Activated CD4-positive, CD25-positive, alpha-beta regulatory T cell (primary cell): ENCODE measurements at places on chromosomes 3 and 15.

GRCh38 chr3:141981084-141981483 is 104.6 kb downstream of the ATP1B3 start:
- DNase-seq = no peak

DNA sequence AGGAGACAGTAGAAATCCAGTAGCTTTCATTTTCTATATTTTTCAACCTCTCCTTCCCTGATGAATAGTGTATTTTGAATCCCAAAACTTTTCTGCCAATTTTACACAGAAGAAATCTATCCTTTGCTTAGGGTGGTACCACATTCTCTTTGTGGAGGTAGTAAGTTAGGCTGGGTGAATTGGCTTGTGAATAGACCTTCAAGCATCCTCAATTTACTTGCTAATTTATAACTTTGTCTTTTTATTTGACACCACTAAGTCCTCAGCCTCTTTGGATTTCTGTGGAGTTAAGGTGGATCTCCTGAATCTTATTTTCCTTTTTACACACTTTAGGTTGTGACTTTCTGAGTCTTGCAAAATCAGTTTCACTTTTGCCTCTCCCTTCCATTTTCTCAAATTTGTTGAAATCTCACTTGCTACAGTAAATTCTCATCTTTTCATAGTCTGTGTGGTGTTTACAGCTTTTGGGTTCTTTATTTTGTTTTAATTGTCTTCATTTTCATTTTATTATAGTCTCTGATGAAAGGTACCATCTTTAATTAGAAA is 5.7 kb upstream of the PLSCR1 start:
- DNase-seq = no peak

DNA sequence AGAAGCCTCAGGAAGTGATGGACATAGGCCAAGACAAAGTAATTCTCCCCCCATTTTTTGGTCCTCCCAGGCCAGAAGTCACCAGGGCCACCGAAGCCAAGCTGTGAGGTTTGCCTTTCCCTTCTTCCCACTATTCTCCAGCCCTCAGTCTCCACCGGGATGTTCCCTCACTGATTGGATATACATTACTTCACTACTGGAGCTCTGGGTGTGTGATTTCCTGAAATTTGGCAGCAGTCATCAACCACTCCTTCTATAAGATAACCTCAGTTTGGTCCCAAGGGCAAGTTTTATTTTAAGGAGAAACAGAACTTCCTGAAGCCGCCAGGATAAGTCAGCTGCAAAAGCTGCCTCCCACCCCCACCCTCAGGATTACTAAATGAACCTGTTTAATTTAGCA is 11.3 kb downstream of the SLCO2A1 start:
- DNase-seq = no peak

GRCh38 chr15:58528188-58528870 is 96.5 kb downstream of the LIPC start:
- DNase-seq = no peak

DNA sequence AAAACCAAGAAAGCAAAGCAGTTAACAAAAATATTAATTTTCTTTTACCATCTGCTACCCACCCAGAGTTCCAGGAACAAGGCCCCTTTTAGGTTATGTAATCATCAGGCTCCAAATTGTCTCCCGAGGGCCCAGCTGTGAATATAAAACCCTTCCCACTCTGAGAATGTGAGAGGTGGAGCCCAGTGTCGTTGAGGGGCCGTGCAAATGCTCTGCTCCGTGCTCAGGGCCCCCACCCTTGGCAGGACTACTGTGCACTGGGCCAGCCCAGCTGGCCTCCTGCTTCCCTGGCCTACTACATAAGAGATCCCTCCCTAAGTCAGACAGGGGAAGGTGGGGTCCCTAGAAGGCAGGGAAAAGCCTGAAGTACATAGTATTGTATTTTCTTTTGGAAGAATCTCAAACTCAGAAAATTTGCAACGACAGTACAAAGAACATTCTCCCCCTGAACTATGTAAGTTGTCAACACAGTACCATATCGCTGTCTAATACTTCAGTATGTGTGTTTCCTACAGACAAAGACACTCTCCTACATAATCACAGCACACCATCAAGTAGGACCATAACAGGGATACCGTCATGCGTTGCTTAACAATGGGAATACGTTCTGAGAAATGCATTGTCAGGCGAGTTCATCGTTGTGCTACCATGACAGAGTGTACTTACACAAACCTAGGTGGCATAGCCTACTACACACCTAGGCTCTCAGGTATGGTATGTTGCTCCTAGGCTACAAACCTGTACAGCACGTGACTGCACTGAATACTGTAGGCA is 4.4 kb upstream of the CLEC3B start:
- DNase-seq = no peak

- DNase-seq = no peak
Measured at GRCh38 chr15:36232491-36232890, 346.9 kb upstream of the CDIN1 start.

DNA sequence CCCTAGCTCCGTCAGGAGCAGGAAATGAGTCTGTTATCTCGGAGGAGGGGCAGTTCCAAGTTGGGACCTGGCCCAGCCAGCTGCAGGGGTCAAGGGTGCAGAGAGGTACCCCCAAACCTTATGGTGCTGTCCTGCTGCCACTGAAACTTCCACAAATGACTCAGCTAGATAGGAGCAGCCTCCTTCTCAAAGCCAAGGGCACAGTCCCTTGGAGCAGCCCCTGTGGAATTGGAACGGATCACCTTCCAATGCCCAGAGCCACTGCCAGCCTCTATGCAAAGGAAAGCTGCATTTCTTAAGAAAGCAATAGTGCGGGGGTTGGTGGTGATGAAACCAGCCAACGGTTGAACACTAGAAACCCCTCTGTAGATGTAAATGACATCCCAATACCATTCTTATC is 19.6 kb upstream of the LRRK1 start:
- DNase-seq = no peak

DNA sequence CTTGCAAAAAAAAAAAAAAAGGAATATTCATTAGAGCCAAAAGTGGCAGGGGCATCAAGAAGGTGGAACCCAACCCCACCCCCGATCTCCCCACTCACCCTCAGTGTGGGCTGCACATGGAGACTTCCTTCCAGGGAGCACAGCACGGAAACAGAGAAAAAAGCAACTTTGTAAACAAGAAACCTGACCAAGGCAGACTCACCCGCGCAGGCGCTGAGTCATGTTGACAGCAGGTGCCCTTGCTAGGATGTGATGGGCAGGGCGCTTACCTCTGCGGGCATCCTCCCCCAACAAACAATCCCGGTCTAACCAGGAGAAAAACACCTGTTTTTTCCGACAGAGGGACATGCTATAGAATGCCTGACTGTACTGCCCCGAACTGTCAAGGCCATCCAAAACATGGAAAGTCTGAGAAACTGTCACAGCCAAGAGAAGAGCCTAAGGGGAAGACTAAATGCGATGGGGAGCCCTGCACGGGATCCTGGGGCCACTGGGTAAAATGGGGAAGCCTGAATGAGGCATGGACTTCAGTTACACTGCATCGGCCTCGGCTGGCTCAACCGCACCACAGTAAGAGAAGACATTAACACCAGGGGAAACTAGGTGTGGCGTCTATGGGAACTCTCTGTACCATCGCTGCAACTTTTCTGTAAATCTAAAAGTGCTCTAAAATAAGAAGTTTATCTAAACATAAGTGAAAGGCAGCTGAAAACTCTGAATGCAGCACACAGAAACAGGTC is 66.7 kb upstream of the GATA2 start:
- no peak for DNase-seq

GRCh38 chr3:104521606-104522336 is 844.9 kb upstream of the ALCAM start:
- no peak for DNase-seq
